ENCODE measurements at places on chromosomes 13 and 19.

DNA sequence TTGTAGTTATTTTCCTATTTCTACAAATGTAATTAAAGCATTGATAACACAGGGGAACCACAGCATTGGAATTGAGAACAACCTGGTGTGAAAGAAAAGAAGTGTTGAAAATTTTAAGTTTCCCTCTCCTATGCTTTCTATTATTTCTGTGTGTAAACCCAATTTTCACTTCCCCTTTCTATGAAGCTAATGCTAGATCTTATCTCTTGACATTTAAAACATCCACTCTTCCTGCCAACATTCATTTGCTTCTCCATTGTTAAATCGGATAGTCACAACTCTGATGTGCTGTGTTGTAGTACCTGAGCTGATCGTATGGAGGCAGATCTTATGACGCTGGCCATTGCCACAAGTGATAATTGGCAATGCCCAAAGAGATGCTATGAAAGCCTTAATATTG, 203.0 kb downstream of the ITGBL1 start:
- DNase-seq: no peak

GRCh38 chr19:41987141-41987860, 6.7 kb downstream of the ATP1A3 start:
- no peak for DNase-seq

DNA sequence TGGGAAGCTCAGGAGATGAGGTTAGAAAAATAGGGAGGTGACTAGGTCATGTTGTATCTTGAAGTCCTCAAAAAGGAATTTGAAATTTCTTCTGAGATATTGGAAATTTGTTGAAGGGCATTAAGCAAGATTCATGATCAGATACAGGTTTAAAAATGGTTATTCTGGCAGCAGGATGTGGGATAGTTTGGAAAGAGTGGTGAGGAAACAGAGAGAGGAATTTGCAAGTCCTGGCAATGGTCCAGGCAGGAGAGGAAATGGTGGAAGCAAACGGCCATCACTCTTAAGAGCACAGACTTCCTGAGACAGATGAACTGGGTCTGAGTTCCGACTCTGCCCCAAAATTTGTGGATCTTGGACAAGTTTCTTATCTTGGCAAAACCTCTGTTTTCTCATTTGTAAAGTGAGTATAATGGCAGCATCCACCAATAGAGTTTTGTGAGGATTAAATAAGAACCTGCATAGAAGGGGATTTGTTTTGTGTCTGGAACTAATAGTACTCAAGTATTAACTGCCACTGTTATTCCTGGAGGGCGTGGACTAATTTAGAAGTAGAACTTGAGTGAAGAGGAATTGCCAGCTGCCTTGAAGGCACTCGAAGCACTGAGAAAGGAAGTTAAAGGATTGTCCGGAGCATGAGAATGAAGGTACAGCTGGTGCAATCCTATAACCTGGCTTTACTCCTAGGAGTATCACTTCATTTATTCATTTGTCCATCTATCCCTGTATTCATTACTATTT, 99.6 kb downstream of the CCNA1 start:
- no peak for DNase-seq

DNA sequence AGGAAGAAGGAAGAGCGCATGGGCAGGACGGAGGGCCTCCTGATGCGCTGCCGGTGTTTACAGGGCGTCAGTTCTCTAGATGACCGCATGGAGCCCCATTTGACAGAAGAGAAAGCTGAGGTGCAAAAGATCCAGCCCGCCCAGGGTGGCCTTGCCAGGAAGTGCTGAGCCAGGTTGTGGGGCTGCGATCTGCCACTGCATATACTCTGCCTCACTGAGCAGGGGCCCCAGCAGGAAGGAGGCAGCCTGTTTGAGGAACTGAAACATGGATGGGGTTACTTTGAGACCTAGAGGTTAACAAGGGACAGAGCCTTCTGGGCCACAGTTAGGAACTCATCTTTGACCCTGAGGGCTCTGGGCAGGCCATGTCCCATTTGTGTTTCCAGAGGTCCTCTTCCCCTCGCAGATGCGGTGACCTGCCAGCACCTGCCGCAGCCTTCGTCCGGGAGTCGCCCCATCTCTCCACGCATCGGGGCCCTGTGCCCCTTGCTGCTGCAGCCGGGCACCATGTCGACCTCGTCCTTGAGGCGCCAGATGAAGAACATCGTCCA, 3.2 kb downstream of the EPN1 start:
- no peak for DNase-seq

DNA sequence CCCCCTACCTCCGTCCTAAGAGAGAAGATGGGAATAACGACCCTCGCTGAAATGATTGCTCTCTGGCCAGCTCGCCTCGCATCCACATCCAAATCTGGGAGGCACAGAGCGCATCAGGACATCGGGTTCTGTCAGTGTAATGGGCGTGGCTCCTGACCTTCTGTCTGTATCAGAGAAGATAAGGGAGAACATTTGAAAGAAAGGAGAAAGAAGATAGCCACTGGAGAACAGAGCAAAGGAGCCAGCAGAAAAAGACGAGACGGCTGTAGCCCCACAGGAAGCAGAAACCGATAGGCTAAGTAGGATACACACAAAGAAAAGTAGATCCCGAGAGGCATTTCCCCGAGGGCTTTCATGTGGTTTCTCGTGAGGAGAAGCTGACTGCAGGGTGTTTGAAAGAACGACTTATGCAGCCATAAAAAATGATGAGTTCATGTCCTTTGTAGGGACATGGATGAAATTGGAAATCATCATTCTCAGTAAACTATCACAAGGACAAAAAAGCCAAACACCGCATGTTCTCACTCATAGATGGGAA, 14.0 kb upstream of the GJB2 start:
- no peak for DNase-seq

DNA sequence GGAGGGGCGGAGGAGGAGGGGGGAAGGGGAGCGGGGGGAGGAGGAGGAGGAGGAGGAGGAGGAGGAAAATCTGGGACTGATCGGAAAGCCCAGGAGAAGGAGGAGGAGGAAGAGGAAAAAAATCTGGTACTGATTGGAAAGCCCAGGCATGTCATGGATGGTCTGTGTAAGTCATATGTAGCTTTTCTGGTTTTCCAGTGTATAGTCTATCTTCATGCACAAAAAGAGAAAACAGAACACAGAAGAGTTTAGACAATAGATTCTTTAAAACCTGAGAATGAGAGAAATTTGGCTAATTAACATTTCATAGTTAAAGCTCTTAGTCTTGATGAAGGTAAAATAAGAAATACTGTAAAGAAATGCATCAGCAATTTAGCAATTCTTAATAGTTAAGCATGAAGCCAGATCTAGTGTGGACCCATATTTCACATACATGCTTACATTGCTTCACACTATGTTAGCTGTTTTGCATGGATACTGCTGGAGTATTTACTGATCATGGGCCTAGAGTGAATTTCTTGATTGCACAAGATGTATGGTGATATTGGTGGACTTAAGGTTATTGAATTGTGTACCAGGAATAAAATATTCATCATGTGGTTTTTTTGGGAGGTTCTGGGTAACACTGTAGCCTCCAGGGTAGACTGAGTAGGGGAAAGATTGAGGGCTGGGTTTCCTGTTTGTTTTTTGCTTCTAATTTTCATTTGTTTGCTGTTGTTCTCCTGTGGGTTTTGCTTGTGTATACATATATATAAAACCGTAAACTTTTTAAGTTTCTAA, 41.4 kb downstream of the SUCLA2 start:
- no peak for DNase-seq

GRCh38 chr13:79225487-79226232, 180.4 kb downstream of the RBM26 start:
- DNase-seq: no peak

DNA sequence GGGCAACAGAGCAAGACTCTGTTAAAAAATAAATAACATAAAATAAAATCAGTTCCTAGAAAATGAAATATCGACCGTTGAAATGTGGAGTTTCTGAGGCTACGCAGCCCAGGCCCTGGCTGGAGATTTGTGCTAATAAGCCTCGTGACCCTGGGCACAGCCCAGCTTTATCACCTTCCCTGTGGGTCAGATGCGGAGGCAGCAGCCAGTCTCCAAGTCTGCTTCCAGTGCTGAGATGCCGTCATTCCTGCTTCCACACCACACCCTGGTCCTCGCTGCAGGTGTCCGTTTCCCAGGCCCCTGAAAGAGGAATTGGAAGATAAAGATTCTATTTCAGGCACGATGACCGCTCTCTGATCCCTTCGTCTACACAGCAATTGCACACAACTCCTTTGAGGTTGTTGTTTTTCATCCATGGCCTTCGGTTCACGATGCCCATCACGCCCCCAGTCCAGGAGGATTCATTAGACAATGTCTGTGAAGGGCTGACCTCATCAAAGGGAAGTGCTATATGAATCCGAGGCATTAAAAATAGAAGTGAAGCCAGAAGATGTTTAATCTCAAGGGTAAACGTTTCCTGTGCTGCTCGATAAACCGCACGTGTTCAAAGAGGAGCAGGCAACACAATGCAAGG, 48.3 kb upstream of the ATP11A start:
- no peak for DNase-seq

DNA sequence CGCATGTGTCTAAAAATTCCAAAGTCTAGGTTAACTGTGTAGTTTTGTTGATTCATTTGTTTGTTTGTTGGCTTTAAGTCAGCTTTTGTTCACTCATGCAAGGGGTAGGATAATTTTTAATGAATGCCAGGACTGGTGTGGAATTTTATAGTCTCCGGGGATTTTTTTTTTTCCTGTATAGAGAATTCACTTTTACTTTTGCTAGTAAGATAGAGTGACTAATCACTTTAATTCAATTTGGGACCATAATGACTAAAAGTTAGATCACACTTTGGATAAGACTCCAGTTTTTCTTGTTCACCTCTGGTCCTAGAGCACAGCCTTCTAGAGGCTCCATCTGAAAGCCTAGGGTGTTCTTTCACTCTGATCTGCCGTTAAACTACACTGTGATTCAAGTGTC, 1690.0 kb downstream of the PCDH9 start:
- DNase-seq: no peak

- no peak for DNase-seq
Measured at GRCh38 chr19:36526581-36526980, 1.5 kb downstream of the ZNF260 start.

DNA sequence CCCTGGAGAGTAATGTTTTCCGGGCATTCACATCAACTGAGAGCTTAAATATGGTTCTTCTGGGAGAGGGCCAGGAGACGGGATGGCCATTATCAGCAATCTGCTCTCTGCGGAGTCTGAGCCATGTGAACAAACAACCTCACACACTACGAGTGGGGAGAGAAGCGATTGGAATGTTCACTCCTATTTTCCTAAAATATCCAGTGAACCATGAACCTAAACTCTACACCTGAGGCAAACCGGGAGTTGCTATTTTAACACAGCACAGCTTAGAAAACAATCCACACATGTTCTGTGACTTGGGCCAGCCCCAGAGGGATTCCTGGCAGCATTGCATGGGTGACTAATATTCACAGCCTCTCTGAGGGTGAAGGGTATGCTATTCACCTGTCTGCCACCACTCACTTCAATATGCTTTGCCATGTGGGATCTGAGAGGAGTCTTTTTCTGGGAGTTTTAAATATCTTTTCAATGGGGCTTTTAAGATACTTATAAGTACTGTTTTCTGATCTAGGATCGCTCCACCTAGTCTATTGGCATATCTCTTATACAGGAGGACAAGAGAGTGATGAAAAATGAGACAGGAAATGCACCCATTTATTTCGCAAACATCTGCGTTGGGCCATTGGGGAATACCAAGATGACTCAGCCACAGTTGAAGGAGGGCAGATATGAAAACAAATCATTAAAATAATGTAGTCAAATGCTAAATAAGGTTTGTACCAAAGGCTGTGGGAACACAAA, 72.6 kb upstream of the SERP2 start:
- no peak for DNase-seq

GRCh38 chr13:49596221-49596620, 10.9 kb upstream of the RCBTB1 start:
- no peak for DNase-seq

DNA sequence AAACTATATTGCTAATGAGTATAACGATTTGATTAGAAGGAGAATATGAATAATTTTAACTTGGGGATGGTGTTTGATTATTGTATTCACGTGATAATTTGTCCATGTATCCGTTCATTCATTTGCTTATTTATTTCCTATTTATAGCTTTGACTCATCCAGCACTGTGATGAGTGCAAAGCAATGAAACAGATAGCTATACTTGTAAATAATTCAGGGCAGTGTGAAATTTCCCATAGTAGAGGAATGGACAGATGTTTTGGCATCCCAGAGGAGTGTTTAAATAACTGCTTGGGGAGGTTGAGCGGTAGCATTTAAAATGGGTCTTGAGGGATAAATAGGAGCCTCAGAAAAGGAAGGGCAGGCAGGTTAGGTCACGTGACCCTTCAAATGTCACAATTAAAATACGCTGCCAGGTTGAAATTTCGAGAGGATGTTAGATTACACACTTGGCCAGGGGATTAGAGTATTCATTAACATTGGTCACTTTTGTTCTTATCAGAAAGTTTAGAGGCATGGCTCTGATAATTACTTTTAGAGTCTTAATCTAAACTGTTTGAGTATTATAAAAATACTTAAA, 14.7 kb downstream of the FGF9 start:
- no peak for DNase-seq

DNA sequence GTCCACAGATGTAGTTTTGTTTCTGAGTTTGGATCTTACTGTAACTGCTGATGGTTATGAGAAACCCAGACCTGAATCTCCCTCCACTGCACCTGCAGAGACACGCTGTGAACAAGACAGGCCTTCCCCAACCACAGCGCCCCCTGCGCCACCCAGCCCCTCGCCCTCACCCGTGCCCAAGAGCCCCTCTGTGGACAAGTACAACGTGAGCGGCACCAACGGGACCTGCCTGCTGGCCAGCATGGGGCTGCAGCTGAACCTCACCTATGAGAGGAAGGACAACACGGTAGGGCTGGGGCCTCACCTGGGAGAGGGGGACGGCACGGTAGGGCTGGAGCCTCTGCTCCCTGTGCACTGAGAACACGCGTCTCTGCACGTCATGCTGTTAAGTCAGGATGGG, 22.3 kb downstream of the LAMP1 start:
- no peak for DNase-seq

- no peak for DNase-seq
Measured at GRCh38 chr19:17755443-17755890, 4.2 kb downstream of the FCHO1 start.

GRCh38 chr19:31058676-31059340, 290.4 kb downstream of the TSHZ3 start:
- DNase-seq: no peak

- DNase-seq: no peak
Measured at GRCh38 chr13:47901441-47901840, 99.6 kb downstream of the SUCLA2 start.

GRCh38 chr13:109140054-109140453, 510.6 kb downstream of the MYO16 start:
- no peak for DNase-seq

GRCh38 chr19:8506402-8506957, 4.0 kb upstream of the PRAM1 start:
- DNase-seq: no peak
